Skin of body (tissue), 3 donors: ENCODE measurements at places on chromosomes 11 and 22. TPM values are rescaled to one million over a fixed set of nuclear protein-coding genes. Genes with fewer than 3 reads are reported as not detected.

ACAD8 gene
- 22.4 TPM for total RNA-seq

RAB38 gene
- 36.2 TPM for total RNA-seq

SAAL1 gene
- total RNA-seq = 15.8 TPM

OR51F1 gene
- not detected for total RNA-seq

NRXN2 gene
- total RNA-seq = 8.5 TPM

EMSY gene
- total RNA-seq = 27.4 TPM

DEUP1 gene
- total RNA-seq = 0.59 TPM

LMO2 gene
- 15.2 TPM for total RNA-seq

MS4A4A gene
- total RNA-seq = 13.8 TPM

MMP7 gene
- total RNA-seq = 3.6 TPM

FIBIN gene
- 21.8 TPM for total RNA-seq
